ENCODE measurements at places on chromosomes 6 and 20.

DNA sequence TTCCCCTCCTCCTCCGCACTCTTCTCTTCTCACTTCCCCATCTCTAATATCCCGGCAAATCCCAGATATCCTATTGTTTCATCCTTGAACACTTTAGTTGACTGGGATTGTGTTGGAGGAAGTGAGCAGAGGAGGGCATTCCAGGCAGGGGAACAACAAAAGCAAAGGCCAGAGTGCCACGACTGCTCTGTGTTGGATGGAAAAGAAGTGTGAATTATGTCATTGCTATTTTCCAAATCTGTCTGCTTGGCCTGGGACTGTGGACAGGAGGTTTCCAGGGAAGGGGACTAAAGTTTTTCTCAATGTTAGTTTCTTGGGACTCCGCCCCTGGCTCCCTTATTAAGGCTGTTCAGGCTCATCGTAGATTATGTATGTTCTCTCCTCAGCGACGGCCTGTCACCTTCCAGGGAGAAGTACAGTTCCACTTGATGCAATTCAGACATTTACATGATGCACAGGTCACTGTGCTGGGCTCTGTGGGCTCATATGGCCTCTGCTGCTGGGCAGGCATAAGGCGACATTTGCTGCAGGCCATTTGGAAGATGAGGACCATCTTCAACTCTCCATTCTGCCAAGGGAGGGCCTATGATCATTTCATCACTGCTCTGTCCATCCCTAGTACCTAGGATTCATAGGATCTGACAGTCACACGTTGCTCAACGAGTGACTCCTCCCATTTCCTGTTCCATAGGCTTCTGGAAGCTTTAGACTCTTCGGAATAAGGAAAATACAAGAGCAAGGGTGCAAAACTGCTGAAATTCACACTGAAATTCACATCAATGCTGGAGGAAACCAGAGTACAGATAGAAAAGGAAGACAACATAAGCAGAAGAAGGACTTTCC is 99.1 kb upstream of the KCNK16 start:
- no peak for DNase-seq

DNA sequence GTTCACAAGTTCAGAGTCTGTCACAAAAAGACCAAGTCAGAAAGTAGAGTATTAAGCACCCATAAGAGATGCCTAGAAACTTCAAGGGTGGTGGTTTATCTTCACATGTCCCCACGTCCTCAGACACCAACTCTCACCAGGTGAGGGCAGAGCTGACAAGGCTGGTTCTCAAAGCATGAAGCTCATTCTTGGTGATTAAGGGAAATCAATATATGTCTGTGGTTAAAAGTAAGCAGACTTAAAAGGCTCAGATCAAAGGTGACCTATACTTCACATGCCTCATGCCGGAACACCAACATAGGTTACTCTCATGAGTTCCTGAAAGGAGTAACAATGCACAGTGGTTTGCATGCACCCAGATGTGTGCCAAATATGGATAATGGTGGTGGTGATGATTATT is 27.0 kb downstream of the IL17A start:
- no peak for DNase-seq

DNA sequence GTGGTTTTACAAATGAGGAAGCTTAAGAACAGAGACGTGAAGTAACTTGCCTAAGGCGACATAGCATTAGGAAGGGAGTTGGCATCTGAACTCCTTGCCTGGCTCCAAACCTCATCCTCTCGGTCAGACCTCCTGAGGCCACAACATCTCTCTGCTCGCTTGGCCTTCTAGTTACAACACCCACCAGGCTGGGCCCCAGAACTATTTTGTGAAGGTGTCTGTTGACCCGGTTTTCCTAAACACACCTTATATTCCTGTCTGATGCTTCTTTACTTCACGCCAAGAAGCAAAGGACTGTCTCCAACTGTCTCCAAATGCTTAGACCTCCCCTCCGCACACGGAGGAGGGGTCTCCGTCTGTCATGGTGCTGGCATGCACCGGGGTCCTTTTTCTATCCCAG is 326.6 kb downstream of the THBS2 start:
- no peak for DNase-seq

DNA sequence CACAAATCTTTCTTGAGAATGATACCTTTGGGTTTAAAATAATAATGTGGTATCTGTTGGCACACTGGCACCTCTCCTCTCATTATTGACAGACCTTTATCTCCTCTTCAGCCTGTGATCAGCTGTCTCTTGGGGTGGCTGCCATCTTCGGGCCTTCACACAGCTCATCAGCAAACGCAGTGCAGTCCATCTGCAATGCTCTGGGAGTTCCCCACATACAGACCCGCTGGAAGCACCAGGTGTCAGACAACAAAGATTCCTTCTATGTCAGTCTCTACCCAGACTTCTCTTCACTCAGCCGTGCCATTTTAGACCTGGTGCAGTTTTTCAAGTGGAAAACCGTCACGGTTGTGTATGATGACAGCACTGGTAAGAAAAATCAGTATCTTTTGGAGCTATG is 232.8 kb downstream of the GRIK2 start:
- DNase-seq = no peak

- DNase-seq = peak; percentile 82
Measured at GRCh38 chr20:38633577-38634093, 32.0 kb downstream of the ARHGAP40 start.

DNA sequence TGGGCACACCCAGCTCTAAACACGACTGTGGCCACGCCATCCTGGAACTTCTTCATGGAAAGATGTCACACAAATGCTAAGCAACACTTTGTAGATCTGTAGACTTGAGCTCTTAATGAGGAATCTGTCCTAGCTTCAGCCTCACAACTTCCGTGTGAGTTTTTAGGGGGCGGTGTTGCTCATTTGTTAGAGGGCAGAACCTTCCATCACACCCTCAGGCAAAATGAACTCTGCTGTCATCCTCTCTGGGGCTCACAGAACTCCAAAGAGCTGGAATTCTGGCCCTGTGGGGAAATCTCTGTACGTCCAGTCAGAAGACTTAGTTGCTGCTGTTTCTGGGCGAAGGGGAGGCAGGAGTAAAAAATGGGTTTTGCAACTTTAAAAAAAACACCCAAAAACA is 49.8 kb downstream of the NRN1 start:
- DNase-seq = no peak

GRCh38 chr20:5354901-5355300 is 38.1 kb upstream of the PROKR2 start:
- no peak for DNase-seq

All from activated effector memory CD4-positive, alpha-beta T cell treated with anti-CD3 and anti-CD28 coated beads, Interleukin-2, amount 50 U/mL, for 16 hours (primary cell).